ENCODE measurements at places on chromosomes 3 and 15.

- no peak for DNase-seq
Measured at GRCh38 chr15:98503970-98504369, 144.4 kb upstream of the IGF1R start.

GRCh38 chr3:89326997-89327396, 219.6 kb downstream of the EPHA3 start:
- DNase-seq: no peak

- no peak for DNase-seq
Measured at GRCh38 chr3:17456046-17456445, 286.4 kb downstream of the TBC1D5 start.

GRCh38 chr3:45123581-45124269, 22.5 kb downstream of the CDCP1 start:
- no peak for DNase-seq

GRCh38 chr15:58374147-58374546, 57.6 kb upstream of the LIPC start:
- no peak for DNase-seq

DNA sequence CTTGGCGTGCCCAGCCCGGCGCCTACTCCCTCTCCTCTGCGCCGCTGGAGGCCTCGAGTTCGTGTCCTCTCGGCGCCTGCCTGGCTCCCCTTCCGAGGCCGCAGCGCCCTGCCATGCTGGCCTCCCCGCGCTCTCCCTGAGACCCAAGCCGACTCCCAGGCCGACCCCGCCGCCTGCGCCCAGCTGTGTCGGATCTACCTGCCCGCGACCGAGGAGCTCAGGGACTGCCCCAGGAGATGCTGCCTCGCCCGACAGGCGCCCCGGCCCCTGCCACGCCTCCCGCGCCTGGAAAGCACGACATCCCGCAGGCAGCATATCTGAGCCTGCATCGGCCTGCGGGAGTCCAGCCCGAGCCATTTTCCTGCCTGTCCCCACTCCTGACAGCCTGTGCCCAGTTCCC, 16.1 kb downstream of the PAQR9 start:
- DNase-seq: no peak

- DNase-seq: no peak
Measured at GRCh38 chr3:134477938-134478337, 7.8 kb downstream of the ANAPC13 start.

DNA sequence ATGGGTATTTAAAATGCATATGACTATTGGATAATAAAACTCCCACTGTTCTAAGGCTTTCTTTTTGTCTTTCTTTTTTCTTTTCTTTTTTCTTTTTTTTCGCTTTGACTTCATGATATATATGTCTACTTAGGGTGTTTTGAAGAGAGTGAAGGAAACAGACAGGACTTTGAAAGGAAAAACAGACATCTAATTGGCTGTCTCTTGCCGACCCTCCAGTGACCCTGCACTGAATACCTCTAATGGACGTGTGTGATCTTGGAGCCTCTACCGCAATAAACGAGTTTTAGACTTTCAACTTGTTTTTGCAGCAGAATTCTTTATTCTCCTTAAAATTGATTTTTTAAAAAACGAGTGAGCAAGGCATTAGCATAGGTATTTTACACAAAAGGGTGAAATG, 158.1 kb upstream of the NR2F2 start:
- no peak for DNase-seq

DNA sequence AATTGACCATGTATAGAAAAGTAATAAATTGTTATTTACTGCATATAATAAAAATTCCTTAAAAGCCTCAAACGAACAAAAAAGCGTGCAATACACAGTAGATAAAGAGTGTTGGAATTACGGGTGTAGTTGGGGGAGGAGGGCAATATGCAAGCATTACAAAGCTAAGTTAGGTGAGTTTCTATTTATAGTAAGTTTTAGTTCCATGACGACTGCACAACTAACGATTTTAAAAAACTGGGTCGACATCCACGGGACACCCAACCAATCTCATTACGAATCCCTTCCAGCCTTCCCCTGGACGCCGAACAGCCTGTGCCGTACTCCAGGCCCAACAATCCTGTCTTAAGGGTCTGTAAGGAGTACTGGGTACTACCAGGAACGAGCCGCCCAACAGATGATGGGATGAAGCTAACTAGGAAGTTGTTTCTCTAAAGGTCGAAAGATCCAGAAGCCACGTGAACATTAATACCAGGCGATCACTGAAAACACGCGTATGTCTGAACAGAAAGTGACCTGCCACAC, 677 bp downstream of the POLQ start:
- no peak for DNase-seq

- no peak for DNase-seq
Measured at GRCh38 chr3:180825964-180826363, 86.5 kb upstream of the FXR1 start.

GRCh38 chr3:869734-870133, 223.1 kb upstream of the CNTN6 start:
- no peak for DNase-seq

DNA sequence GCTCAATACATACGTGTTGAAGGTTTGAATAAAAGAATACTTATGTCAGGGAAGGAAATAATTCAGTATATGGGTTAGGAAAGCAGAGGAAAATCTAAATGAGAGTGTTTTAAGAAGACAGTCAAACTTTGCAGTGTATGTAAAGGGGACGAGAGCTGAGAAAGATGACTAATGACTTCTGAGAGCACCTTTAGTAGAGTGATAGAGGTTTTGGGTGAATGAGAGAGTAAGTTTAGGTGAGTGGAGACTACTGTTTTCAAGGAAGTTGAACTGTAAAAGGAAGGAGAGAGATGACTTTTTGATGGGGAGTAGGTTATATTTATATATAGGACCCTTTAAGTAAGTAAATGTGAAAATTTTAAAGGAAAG, 9.4 kb downstream of the TBC1D23 start:
- DNase-seq: no peak

- DNase-seq: no peak
Measured at GRCh38 chr15:27730868-27731267, 368.2 kb downstream of the OCA2 start.

- no peak for DNase-seq
Measured at GRCh38 chr3:177473184-177473583, 275.9 kb upstream of the TBL1XR1 start.

GRCh38 chr3:22862111-22862510, 341.0 kb upstream of the UBE2E2 start:
- DNase-seq: no peak

DNA sequence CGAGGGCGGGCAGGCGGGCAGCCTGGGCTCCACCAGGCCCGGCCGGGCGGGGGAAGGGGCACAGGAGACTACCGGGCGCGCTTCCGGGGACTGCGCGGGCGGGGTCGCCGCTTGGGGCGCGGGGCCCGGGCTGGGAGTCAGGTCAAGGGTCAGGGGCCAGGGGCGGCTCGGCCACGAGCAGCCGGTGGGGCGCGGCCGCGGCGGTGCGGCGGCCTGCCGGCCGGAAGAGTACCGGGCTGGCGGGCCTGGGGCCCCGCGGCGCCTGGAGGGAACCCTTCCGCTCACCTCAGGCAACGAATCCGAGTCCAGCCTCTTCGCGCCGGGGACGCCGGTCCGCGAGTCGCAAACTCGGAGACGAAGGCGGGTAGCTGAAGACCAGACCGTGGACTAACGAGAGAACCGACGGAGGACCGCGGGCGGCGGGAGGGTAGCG, 225 bp downstream of the RHOA start:
- no peak for DNase-seq

DNA sequence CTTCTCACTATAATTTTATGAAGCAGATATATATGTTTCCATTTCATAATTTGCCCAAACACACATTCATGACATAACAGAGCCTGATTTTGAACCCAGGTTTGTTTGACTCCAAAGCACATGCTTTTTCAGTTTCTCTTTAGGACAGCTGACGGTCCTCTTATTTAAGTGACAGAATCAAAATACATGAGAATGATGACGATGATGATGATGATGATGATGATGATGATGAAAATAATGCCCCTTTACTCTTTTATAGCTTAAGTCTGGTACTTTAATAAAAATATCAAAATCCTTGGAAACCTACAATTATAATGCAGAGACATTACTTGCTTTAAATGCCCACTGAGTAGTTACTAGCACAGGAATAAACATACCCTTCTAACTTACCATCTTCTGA, 15.3 kb downstream of the COPB2 start:
- DNase-seq: no peak

DNA sequence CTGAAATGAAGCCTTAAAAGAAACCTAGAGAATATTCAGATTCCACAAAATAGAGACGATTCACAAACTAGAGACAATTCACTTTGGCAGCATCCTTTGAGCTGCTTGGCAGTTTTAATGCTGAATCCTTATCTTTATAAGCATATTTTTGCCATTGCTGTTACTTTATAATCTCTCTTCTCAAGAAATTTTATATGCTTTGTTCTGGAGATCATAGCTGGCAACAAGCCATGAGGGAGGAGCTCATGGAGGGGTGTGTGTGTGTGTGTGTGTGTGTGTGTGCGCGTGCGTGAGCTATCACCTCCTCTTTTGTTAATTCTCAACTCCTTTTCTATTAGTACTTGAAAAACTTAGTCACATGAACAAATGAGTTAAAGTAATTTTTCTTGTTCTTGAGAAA, 495.0 kb upstream of the RGMA start:
- DNase-seq: no peak

DNA sequence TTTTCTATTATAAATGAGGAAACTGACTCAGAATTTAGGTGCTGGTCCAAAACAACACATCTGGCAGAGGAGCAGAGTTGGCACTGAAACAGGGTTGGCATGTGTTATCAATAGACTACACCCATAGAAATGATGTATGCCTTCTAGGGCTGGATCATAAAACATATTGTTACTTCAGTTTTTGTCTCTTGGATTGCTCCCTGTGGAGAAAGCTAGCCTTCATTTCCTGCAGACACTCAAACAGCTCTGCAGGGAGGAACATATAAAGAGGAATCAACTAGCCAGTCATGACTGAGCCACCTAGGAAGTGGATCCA, 507 bp upstream of the MRPL3 start:
- no peak for DNase-seq

GRCh38 chr3:72390841-72391240, 457.4 kb downstream of the SHQ1 start:
- no peak for DNase-seq

GRCh38 chr3:149506540-149506939, 32.0 kb downstream of the TM4SF4 start:
- DNase-seq: no peak

DNA sequence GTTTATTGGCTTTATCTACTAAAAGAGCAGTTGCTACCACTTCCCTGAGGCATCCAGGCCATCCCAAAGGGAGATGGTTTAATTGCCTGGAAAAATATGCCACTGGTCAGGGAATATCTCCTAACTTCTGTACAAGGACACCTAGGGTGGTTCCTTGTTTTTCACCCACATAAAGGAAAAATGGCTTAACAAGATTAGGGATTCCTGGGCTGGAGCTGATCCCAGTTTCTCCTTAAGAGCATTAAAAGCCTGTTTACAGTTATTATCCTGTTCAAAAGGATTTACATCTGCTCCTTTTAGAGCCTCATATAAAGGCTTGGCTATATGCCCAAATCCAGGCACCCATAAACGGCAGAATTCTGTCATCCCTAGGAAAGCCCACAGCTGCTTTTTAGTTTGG, 70.2 kb upstream of the WNT7A start:
- DNase-seq: no peak

GRCh38 chr3:9915254-9916141, 1.4 kb upstream of the IL17RC start:
- DNase-seq: peak; percentile 26

DNA sequence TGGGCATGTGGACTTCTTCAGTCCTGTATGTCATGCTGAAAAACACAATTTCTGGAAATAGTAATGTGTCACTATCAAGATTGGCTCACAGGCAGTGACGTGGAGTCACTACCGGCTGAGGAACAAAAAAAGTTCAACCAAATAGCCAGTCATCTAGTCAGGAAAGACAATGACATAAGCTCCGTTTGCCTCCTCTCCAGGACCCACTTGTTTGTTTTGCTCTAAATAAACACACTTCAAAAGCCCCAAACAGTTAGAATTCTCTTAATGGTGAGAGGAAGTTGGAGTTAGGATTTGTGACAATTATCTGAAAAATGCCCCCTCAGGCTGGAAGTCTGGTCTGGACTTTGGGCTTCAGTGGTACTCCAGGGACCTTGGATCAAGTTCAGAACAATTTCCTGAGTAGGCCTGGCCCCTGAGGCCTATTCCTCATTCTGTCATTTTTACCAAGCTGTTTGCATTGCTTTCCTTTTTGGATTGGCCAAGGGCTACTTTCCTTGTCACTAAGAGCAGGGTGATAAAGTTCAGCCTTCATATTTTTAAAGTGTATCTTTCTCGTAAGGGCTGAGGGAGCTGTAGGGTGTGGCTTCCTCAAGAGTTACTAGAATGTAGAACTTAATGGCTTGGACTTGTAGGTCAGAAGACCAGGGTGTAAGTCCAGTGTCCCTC, 98.9 kb downstream of the EOMES start:
- DNase-seq: no peak

GRCh38 chr15:80609091-80609490, 86.0 kb upstream of the ABHD17C start:
- no peak for DNase-seq

GRCh38 chr3:63933459-63933858, 21.3 kb upstream of the SCAANT1 start:
- no peak for DNase-seq

- no peak for DNase-seq
Measured at GRCh38 chr3:194327218-194328052, 23.7 kb downstream of the CPN2 start.

DNA sequence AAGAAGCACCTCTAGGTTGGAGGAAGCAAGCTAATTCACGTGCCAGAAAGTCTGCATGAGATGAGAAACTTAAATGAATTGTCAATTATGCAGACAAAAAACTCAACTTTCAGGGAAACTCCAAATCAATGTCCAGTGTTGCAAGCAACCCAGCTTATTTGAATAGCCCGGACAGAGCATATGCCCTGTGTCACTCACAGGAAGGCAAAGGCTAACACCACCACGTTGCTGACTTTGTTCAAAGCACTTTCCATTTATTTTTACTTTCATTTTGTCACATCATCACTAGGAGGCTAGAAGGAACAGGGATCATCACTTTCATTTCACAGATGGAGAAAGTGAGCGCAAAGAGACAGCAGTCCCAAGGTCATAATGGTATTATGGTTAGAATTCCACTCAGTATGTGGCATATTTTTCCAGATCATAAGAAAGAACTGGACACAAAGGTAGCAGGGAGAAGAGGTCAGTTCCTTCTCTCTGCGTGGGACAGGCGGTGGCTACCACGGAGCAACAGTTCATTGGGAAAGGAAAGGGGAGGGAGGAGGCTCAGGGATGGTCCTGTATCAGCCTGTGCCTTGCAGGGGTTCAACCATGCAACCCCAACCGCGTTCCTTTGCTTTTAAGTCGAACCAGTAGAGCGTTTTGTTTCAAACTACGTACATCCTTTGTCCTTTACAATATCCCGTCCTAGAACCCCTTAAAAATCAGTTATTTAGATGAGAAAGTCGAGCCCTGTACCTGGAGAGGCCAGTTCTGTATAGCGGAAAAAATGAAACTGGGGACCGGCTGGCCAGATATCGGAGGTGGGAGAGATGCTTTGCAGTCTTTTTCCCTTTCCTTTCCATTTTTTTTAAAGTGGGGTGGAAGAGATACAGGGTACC, 1.1 kb downstream of the HEG1 start:
- DNase-seq: peak; percentile 50

- no peak for DNase-seq
Measured at GRCh38 chr3:135007607-135008006, 212.5 kb downstream of the EPHB1 start.
